Stimulated activated CD8-positive, alpha-beta memory T cell treated with anti-CD3 and anti-CD28 coated beads, Interleukin-15, amount 100 ng/mL, for 24 hours (primary cell): ENCODE measurements at places on chromosomes 4 and X.
A peak's percentile ranks its signal among the peaks of the same experiment; 100 is the strongest.

DNA sequence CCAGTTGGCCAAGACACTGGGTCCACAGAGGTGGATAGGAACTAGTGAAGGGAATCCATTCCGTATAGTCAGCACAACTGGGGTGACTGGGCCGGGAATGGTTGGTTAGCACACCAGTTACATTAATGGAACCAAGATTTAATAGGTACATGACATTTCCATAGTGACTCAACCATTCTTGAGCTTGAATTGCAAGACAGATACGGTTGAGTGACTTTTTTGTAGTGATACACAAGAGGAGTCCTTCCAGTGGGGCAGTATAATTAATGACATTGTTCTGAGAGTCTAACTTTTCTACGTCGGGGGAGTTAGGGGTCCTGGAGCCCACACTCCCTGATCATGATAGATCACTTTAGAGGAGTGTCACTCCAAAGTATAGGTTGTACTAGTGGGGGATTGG, 211.6 kb upstream of the CXCL13 start:
- DNase-seq, result no peak

DNA sequence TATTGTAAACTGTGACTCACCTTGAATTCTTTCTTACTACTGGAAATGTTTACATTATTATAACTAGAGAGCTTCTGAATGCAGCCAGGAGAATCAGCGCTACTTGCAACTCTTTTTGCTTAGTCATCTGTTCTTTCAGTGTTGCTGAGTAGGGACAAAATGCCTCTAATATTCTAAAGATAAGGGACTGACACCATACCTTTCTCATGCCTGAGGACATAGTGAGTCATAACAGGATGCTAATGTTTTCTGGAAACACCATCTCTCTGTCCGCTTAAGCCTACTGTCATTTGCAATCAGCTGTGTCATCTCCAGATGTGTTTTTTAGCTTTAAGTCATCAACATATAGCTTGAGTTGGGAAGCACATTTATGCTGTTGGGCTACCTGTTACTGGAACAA, 108.3 kb downstream of the QRFPR start:
- no peak for DNase-seq

- no peak for DNase-seq
These were observed 261.7 kb upstream of the FAM241A start for GRCh38 chr4:111883557-111883999.

DNA sequence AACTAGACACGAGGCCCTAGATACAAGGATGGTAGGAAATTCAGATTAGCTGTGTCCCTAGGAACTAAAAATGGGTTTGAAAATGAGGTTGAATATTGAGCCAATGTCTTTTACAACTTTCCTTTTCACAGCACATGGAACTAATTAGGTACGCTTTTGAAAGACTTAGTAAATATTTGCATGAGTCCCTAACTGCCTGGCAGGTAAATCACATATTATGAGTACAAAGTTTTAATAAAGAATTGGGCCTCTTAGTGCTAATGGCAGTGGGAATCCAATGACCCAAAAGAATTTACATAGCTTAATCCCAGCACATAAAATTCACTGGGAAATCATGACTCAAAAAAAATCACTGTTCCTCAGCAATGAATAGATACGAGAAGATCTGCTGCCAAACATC, 16.8 kb downstream of the MUC7 start:
- DNase-seq, result no peak

- no peak for DNase-seq
These were observed 48.3 kb downstream of the PDE5A start for GRCh38 chr4:119580293-119580692.

DNA sequence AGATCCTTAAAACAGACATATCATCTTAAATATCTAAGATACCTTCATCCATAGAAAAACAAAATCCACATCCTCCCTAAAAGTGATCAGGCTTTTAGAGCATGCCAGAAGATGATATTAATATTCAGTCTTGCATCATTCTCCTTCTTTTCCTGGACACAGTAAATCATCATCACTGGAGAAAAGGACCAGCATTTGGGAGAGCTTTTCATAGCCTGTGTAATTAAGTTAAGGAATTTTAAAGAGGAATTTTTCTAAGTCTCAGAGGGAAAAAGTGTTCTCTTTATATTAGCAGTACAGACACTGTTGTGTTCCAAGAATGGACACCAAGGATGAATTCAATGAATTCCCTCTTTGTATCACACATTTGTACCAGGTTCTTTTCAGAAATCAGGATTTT, 696 bp downstream of the SCRG1 start:
- DNase-seq, result no peak

GRCh38 chr4:16472537-16472936, 246.3 kb upstream of the TAPT1 start:
- DNase-seq, result no peak

DNA sequence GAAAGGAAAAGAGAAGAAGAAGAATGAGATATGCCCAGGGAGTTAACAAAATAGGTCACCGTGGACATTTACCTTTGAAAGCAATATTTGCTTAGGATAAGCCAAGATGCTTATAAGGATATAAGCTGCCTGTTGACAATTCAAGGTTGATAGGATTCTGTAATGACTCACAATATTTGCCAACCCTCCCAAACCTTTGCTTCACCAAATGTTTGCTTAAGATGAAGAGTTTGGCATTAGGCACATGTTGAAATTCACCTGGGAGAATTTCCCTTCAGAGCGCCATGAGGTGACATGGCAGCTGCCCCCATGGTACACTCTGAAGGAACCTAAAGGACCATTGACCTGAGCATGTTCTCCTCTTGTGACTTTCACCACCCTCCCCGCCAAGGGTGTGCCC, 4.6 kb downstream of the PALLD start:
- DNase-seq, result no peak

DNA sequence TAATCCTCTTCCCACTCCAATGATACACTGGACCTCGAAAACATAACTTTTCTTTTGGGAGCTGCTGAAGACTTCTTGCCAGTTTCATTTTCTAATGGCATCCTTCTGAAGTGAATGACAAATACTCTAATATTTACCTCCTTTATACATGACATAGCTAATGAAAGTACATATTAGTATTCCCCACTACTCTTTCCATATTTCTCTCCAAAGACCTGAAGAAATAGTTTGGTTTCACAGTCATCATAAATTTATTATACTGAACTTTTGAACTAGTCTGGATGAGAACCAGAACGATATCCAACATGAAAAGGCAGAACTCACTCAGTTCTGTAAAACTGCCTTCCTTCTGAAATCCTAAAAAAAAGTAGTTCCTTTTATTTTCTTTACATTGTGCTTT, 139.1 kb downstream of the GPC3 start:
- DNase-seq, result no peak

DNA sequence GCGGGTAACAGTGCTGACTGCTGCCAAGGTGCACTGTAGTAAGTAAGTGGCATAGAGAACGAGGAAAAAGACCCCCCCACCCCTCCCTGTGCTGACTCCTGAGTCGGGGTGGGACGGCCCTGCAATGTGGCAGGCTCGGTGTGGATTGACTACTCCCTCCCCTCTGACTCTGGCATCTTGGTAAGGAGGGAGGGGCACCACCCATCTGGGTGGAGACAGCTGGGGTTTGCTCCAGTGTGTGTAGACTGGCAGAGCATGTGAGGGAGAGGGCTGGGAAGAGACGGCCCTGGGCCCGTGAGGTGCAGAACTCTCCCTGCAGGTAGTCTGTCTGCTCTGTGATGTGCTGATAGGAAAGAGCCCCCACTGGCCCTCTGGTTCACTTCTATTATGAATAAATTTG, 31.0 kb downstream of the NSG1 start:
- DNase-seq, result no peak

GRCh38 chr4:22692736-22693135, at the start of gene GBA3:
Gene GBA3 (plus strand): TSS chr4:22692937.
- no peak for DNase-seq

DNA sequence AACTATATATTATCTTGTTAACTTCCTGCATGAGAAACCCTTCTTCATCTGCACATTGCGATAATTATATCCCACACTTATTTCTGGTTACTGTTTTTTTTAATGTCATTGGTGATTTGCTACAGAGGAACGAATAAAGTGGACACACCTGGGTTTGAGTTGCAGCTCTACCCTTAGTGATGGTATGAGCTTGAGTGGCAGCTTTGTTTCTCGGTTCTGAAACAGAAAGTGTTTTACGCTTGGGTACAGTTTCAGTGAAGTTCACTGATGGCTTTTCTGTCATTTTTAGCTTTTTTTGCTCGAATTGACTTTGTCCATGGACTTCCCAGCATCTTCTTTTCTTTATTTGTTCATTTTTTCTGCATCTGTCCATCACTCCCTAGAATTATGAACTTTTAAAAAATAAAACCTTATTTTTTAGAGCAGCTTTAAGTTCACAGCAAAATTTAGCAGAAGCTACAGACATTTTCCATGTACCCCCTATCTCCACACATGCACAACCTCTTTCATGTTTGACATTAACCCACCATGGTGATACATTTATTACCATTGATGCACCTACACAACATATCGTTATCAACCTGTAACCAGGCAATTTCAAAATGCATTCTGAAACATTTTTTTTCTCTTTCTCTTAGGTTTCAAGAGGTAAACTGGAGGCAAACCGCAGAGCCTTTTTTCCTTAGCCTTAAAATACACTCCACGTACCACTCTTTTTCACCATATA, 1041.6 kb upstream of the PRKX start:
- no peak for DNase-seq

- DNase-seq, result no peak
These were observed 437.6 kb downstream of the RAPGEF2 start for GRCh38 chr4:159540501-159540900.

- DNase-seq, result no peak
These were observed 10.8 kb upstream of the CRLF2 start for GRCh38 chrX:1223242-1223600.

- DNase-seq, result no peak
These were observed 218.2 kb downstream of the GRID2 start for GRCh38 chr4:92521941-92522340.

- no peak for DNase-seq
These were observed 5.3 kb upstream of the SRPK3 start for GRCh38 chrX:153775293-153776119.

GRCh38 chrX:119235051-119235511, 1.0 kb upstream of the PGRMC1 start:
- DNase-seq, result no peak

DNA sequence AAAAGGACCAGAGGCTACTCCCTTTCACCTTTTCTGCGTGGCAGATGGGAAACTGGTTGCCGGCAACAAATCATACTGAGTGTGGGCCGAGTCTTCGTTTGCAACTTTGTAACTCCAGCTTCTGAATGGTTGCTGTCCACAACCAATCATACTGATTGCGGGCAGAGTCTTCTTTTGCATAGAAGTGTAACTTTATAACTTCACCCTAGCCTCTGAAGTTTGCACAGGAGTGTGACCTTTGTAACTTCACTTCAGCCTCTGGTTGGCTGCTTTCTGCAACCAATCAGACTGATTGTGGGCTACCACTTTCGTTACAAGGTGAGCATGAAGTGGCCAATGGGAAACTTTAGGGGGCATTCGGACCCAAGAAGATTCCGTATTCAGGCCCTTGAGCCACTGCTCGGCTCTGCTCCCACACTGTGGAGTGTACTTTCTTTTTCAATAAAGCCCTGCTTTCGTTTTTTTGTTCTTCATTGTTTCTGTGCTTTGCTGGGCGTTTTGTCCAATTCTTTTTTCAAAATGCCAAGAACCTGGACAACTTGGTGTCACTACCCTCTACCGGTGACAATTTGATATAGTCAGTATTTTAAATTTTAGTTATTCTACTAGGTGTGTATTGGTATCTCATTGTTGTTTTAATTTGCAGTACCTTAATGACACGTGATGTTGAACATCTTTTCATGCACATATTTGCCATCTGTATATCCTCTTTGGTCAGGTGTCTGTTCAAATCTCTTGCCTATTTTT, 9.0 kb upstream of the PAGE5 start:
- no peak for DNase-seq

DNA sequence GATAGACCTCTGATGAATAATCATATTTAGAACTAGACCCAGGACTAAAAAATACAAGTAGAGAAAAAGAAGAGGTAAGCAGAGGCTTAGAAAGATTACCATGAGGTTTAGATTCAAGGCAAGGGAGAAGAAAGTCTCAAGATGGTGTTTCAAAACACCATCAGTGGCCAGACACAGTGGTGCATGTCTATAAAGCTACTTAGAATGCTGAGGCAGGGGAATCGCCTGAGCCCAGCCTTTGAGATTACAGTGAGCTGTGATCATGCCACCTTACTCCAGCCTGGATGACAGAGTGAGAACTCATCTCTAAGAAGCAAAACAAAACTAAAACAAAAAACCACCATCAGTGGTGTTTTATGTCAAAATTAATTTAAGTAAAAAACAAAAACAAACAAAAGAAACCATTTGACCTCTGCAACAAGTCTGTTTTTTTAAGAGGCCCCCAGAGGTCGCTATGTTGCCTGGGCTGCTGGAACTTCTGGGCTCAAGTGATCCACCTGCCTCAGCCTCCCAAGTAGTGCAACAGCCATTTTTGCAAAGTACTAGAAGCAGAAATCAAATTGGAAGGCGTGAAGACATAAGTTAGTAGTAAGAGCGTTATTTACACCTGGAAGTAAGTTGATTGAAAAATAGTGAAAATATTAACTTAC, 784.3 kb downstream of the ADGRL3 start:
- no peak for DNase-seq

DNA sequence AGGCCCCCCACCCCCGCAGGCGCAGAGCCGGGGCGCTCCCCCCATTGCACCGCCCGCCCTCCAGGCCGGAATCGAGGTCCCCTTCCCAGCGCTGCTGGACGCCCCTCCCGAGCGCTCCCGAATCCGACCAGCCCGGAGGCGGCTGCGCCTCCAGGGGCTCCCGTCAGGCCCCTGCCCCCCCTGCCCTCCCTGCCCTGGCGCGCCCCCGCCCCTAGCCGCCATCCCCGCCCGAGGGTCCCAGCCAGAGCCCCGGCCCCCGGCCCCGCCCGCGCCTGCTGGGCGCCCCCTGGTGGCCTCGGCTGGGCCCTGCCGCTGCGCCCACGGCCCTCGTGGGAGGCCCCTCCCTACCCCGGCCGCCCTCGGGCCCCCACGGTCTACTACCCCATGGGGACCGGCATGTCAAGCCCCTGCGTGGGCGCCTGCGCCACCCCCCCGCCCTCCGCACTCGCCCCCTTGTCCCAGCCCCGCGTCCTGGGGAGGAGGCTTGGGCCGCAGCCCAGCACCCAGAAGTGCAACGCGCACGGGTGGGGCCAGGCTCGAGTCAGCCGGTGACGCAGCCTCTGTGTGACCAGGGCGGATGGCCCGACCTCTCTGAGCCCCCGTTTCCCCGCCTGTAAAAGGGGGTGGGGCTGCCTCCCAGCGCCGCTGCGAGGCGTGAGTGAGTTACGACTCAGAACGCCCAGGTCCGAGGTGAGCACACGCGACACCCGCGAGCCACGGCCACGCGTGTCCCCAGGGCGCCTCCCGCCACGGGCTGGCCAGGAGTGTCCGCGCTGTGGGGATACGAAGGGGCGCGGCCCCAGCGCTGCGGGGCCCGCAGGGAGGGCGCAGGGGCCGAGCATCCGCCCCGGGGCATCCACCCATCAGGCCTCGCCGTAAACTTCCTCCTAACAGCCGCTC, 104.9 kb downstream of the FAM53A start:
- peak; percentile 46 for DNase-seq

GRCh38 chrX:104254442-104255115, at the start of gene ESX1:
Gene ESX1 (minus strand): TSS chrX:104254933. CDS start chrX:104254849, 84 bp downstream.
- DNase-seq, result no peak

GRCh38 chr4:3255611-3256186, 6.7 kb downstream of the MSANTD1 start:
- DNase-seq, result no peak

GRCh38 chr4:56783986-56784385, 37.5 kb downstream of the SPINK2 start:
- DNase-seq, result no peak
